ENCODE measurements at places on chromosomes 11 and 22. TPM values are rescaled to one million over a fixed set of nuclear protein-coding genes. Genes with fewer than 3 reads are reported as not detected.

OR56A1 gene
- total RNA-seq: not detected

CARNS1 gene
- total RNA-seq: 1.9 TPM

FGF19 gene
- not detected for total RNA-seq

HSCB gene
- 13.3 TPM for total RNA-seq

CASP5 gene
- not detected for total RNA-seq

MFRP gene
- total RNA-seq: not detected

NXPE4 gene
- not detected for total RNA-seq

NADSYN1 gene
- 64.5 TPM for total RNA-seq

TNNI2 gene
- 0.57 TPM for total RNA-seq

PGA3 gene
- not detected for total RNA-seq

HOATZ gene
- total RNA-seq: not detected

SORL1 gene
- total RNA-seq: 21.8 TPM

ZP1 gene
- total RNA-seq: not detected

ST14 gene
- 0.06 TPM for total RNA-seq

SLC22A25 gene
- total RNA-seq: not detected

CYTH4 gene
- 16.3 TPM for total RNA-seq

MRGPRD gene
- not detected for total RNA-seq

ANKK1 gene
- 0.13 TPM for total RNA-seq

GAS2L1 gene
- 0.78 TPM for total RNA-seq

OR4S1 gene
- not detected for total RNA-seq

RFPL1 gene
- not detected for total RNA-seq

PLCB3 gene
- total RNA-seq: 16.0 TPM

OR5B21 gene
- 0.30 TPM for total RNA-seq

GDPD4 gene
- not detected for total RNA-seq

PKP3 gene
- 0.50 TPM for total RNA-seq

C22orf42 gene
- not detected for total RNA-seq

TMEM151A gene
- total RNA-seq: not detected

FXYD6 gene
- not detected for total RNA-seq

HEPN1 gene
- not detected for total RNA-seq

FREY1 gene
- total RNA-seq: 1.1 TPM

PDGFB gene
- total RNA-seq: 0.78 TPM

PKDREJ gene
- not detected for total RNA-seq

LRRC32 gene
- total RNA-seq: 5.4 TPM

OR8G5 gene
- total RNA-seq: not detected

CYP2D6 gene
- total RNA-seq: 1.2 TPM

MPZL2 gene
- 7.8 TPM for total RNA-seq

CARD16 gene
- total RNA-seq: 5.9 TPM

C11orf91 gene
- not detected for total RNA-seq

DGAT2 gene
- 4.9 TPM for total RNA-seq

CHCHD10 gene
- 203 TPM for total RNA-seq

MPZL3 gene
- total RNA-seq: 83.9 TPM

POU2AF2 gene
- not detected for total RNA-seq

LYVE1 gene
- total RNA-seq: not detected
